ENCODE measurements at places on chromosomes 6 and 20. TPM values are rescaled to one million over a fixed set of nuclear protein-coding genes. Genes with fewer than 3 reads are reported as not detected.

- no peak for DNase-seq
Observed at GRCh38 chr6:38794682-38795081, 79.6 kb downstream of the DNAH8 start.

DNA sequence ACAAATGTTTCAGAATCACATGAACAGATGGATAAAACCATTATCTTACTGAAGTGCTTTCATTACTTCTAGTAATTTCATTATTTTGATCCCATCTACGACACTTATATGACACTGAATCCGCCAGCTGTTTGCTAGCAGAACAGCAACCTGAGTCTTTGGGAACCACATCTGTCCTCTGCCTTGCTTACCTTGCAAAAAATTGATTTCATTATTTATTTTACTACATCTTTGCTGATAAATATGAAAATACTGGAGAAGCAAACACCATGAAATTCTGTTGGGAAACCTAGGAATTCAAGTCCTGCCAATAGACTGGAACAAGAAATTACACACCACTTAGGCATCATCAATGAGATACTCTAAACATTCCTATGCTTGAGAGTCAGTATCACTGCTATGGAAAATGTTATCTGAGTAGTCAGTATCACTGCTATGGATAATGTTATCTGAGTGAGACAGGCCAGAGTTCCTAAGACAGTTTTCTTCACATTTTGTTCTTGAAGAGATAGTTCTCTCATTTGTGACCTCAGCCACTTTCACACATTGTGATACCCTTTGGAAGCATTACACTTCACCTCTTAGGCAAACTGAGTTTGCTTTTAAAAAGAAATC lies 91.9 kb downstream of the PDE10A start:
- no peak for DNase-seq

DNA sequence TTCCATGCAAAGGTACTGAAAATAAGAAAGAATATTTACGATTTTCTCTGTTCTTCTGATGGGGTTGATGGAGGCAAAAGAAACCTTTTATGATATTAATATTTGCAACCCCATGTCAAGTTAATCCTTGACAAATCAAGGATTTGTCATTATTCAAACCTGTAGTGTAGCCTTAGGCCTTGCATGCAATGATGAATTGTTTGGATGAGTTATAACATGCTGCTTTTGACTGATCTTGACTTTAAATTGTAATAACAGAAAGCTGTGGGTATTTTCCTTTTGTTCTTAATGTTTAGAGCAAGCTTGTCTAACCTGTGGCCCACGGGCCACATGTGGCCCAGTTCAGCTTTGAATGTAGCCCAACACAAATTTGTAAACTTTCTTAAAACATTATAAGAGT lies 13.0 kb upstream of the BAG2 start:
- DNase-seq: no peak

- DNase-seq: no peak
Observed at GRCh38 chr20:47664744-47665143, 120.5 kb downstream of the SULF2 start.

GRCh38 chr6:29519291-29520010 lies 31.7 kb upstream of the MAS1L start:
- no peak for DNase-seq

DNA sequence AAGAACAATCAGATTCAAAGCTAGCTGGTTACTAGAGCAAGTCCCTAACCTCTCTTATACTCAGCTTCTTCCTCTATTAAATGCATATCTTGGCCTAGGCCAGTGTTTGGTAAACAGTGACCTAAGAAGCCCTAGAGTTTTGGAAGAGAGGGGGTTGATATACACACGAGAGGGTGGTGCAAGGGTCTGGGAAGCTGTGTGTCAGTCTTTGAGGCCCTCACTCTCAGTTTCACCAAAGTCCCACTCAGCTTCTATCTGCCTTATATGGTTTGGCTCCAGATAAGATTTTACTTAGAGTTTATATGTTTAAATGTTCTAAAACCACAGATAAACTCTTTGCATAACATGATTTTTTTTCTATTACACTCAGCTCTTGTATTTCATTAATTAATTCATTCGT lies 526.1 kb upstream of the BTBD3 start:
- DNase-seq: no peak

The LCA5 gene
- total RNA-seq: 4.1 TPM

The CFAP61 gene
- total RNA-seq: 0.74 TPM

Data from right cardiac atrium (tissue), 5 donors.